ENCODE measurements at places on chromosomes 11 and 22.

GRCh38 chr11:58626934-58627483 lies 4.5 kb downstream of the CNTF start:
- DNase-seq: no peak

DNA sequence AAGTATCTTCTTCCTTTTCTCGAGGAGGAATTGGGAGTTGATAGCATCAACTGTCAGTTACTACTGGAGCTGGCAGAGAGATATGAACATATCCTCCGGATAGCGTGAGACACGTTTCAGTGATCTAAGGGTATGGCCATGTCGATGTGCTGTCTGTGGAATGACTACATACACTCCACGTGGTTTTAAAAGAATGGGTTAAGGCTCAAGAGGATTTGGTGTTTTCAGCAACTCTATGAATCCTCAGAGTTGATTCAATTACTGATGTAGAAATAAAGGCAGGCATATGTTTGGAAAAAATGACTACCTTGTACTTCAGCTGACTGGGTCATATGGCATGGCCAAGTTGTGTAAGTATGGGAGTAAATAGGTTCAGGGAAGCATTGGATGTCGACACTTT lies 22.9 kb downstream of the MMP13 start:
- no peak for DNase-seq

DNA sequence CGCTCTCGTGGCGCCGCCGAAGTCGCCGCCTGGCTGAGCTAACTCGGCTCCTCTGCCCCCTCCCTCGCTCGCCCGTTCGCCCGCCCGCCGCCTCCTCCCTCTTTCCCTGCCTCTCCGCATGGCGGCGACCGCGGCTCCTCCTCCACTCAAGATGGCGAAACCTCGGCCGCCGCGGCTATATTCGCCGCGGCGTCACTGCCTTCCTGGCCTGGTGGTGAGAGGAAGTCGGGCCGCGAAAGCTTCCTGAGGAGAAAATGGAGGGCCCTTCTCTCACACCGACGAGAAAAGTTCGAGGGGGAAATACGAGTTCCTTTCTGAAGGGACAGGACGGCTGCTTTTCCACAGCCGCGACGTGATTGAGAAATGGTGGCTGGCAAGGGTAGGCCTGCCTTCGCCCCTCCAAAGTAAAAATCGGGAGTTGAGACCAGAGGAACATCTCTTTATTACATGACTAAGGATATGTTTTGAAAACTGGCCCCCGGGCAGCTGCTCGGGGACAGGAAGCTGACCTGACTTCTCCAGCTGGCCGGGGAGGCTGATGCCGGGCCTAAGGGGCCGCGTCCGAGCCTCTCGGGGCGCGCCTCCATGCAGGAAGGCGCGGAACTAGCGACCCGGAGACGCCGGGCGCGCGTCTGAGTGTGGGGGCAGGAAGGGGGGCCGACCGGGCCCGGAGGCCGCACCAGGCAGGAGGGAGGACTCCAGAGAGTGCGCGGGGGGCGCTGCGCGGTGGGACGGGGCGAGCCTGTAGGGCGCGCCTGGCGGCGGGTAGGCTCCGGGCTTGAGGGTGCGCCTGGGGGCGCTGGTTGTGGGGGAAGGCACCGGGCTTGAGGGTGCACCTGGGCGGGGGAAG lies at the start of gene DDX6:
TSS of gene DDX6 (minus strand) at position 54 of the 850 bp plus-strand sequence. CDS start 4,913 bp downstream, outside the sequence.
- peak; percentile 91 for DNase-seq

GRCh38 chr11:96179905-96180304 lies 163.1 kb downstream of the MAML2 start:
- no peak for DNase-seq

- no peak for DNase-seq
These were observed 5.0 kb upstream of the MMP12 start for GRCh38 chr11:102879801-102880200.

DNA sequence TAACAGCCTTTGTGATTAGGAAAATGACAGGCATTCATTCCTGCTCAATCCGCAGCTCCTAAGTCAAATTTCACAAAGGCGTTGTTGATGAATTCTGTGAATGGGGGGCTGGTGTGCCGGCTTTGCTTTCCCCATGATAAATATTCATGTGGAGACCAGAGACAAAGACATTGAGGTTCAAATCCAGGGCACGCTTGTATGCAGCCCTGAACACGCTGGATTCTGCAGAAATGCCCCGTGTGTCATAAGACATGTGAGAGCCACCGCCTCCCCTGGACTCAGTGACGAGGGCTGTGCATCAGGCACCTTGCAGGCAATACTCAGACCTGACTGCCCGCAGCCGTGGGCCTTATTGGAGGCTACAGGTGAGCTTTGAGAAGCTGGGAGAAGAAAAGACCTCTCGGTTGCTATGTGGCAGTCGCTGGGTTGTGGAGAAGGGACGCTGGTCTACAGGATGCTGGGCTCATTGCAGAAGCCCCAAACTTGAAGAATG lies 906.2 kb downstream of the BRD1 start:
- DNase-seq: no peak

GRCh38 chr11:2940147-2940920 lies 11.1 kb upstream of the PHLDA2 start:
- no peak for DNase-seq

- peak; percentile 54 for DNase-seq
These were observed 33.0 kb downstream of the LRRC10B start for GRCh38 chr11:61541598-61541997.

DNA sequence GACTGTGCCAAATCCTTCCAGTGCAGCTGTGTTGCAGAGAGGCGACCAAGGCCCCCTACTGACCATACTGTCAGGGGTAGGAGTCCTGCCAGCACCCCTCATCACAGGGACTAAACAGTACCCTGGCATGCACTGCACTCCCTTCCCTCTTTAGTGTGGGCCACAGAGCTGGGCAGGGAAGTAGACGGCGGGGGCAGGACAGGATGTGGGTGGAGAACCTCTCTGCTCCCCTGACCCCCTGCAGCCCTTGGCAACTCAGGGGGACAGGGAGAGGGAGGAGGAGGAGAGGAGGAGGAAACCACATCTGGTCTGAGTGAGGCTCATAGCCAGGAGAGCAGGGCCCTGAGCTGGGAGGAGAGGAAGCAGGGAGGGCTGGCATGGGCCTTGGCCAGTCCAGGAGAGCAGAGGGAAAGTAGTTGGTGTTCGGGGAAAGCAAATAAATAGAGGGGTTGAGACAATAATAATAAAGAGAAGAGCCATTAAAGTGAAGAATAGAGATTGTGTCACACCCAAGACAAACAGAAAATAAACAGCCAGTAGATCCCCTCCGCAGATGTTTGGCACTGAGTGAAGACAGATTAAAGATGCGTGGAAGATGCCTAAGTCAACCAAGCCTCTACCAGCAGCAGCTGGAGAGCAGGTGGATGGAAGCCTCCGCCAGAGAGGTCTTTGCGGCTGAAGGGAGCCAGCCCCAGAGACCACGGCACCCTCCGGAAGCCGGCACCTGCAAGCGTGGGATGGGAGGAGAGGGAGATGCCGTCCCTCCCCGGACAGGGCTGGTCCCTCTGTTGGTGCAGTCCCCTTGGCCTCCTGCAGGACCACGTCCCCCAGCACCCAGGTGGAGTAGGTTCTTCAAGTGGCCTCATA lies 61.5 kb downstream of the RPUSD4 start:
- no peak for DNase-seq

DNA sequence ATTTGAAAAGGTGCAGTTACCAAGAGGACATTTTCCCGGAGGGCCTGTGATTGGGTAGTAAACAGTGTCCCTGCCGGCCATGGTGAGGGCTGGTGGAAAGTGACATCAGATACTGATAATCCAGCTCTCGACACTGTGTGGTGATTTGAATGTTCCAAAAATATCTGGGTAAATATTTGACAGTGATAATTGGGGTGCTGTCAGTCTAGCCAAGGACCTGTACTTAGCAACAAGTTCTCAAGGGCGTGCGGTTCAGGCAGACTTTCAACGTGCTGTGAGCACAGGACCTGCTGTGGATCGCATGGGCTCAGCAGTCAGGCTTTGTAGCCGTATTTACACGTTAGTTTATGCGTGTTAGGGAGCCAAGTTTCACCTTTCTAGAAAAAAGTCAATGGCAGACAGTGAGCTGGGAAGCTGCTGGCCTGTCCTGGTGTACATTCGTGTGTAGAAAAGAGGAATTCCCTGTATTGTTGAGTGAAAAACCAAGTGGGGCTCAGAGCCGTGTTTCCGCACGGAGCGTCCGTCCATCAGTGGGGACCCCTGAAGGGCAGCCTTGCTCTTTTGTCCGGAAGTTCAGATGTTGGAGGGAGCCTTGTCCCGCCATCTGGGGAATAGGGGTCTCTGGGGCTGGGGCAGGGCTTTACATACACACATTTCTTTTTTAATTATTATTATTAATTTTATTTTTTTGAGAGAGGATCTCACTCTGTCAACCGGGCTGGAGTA lies 11.3 kb downstream of the TRMU start:
- no peak for DNase-seq

- no peak for DNase-seq
These were observed 23.4 kb downstream of the KIAA1671 start for GRCh38 chr22:24975813-24976341.

DNA sequence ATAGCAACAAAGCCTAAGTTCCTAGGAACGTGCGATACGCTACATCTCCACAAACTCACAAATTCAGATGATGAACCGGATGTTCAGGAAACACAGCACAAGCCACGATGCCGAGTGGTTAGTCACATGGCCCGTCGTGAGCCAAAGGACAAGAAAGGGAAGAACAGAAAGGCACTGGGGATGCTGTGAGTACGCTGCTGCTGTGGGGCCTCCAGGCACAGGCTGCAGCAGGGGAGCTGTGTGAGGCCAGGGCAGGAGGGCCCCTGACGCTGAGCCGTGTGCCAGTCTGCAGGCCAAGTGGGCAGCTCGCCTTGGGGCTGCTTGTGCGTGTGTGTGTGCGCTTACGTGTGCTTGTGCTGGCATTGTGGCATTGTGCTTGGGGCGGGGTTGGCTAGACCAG lies 89.4 kb downstream of the CTTN start:
- DNase-seq: no peak

- no peak for DNase-seq
These were observed 12.8 kb upstream of the OSBPL5 start for GRCh38 chr11:3177931-3178330.

GRCh38 chr11:64144587-64145472 lies 21.1 kb downstream of the MACROD1 start:
- DNase-seq: no peak

DNA sequence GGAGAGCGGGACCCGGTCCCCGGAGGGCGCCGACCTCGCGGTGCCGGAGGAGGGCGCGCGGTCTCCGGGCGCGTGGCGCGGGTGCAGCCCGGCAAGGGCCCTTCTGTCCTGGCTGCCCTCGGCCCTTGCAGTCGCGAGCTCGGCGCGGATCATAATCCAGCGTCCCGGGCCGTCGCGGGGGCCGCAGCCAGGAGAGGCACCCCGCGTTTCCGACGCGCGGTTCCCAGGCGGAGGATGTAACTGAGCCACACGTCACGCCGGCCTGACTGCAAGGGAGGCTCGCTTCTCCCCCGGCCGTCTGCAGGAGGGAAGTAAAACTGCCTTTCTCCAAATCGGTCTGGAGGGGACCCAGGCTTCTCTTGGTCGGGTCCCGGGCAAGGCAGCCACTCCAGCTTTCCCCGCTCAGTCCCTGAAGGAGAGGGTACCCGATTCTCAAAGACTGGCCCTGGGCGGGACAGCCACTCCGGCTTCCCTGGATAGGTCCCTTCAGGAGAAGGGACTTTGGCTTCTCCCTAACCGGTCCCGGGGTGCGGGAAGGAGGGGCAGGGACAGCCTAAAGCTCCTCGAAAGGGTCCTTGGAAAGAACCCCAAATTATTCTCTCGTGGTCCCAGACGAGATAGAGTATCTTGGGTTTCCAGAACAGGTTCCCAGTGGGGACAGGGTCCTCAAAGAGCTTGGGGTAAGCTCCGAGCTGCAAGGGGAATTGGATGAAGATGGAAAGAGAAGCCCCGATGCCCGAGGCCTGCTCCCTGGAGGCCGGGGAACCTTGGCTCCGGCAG lies 836 bp downstream of the SPON1 start:
- peak; percentile 34 for DNase-seq

DNA sequence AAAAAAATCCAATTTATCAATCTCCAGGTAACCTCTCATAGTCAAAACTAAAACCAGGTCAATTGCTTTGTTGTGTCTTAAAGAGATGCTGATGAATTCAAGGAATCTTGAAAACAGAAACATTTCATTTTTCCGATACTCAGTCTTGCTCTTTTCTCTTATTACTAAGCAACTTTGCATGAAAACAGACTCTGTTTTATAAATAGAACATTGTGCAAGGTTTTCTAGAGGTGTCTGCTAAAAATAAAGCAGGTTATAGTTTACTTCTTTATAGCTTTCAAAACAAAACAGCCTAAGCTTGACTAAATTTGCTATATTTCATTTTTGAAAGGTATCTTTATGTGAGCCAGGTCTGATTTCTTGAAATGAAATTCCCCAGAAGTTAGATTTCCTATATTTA lies 109.3 kb downstream of the ARL14EP start:
- DNase-seq: no peak

GRCh38 chr11:60206616-60207015 lies 23.7 kb upstream of the MS4A6A start:
- DNase-seq: no peak
